Hepatocyte (in vitro differentiated cells): ENCODE measurements at places on chromosomes 7 and 10.

GRCh38 chr7:48252995-48253394 is 81.7 kb downstream of the ABCA13 start:
- DNase-seq, result no peak

GRCh38 chr7:80635533-80635932 is 2.9 kb upstream of the CD36 start:
- DNase-seq, result no peak

DNA sequence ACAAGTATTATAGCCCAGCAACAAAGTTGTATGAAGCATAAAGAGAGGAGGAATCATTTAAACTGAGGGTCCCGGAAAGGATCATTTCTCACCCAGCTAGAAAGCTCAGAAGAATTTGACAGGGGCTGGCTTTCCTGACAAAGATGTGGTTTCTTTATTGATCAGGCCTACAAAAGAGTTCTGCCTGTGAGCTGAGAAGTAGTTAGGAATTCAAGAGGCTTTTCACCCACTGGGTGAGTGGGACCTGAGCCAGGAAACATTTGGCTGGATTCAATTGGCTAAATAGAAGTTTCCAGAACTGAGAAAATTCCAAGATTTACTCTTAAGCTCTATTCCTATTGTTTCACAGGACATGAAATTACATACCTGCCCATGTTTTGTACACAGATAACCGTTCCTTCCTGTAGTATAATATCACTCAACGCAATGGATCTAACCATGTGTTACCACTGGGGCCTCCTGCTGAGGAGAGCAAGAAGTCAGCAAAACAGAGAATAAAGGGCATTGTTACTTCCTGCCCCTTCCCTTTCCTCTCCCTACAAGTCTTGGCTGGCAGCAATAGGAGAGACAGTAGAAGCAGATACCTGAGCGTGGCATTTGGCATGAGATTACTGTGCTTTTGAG is 53.9 kb upstream of the PAPSS2 start:
- no peak for DNase-seq

- no peak for DNase-seq
These were observed 94.5 kb downstream of the OR13A1 start for GRCh38 chr10:45220931-45221330.

DNA sequence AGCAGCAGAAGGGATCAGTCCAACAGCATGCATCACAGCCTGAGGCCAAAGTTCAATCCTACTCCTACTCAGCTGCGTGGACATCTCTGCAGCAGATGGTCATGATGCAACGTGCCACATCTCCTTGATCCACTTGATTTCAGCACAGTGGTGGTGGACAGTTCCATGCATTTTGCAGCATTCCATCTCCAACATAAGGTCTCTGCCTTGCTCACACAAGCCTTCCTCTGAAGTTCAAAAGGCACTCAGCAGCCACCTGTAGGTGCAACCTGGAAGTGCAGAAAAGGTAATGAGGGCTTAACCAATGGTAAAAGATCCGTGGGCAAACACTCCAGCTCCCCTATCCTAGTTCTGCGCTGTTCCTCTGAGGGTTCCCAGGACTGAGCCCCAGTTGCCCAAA is 57.5 kb upstream of the CHCHD3 start:
- DNase-seq, result peak; percentile 62

DNA sequence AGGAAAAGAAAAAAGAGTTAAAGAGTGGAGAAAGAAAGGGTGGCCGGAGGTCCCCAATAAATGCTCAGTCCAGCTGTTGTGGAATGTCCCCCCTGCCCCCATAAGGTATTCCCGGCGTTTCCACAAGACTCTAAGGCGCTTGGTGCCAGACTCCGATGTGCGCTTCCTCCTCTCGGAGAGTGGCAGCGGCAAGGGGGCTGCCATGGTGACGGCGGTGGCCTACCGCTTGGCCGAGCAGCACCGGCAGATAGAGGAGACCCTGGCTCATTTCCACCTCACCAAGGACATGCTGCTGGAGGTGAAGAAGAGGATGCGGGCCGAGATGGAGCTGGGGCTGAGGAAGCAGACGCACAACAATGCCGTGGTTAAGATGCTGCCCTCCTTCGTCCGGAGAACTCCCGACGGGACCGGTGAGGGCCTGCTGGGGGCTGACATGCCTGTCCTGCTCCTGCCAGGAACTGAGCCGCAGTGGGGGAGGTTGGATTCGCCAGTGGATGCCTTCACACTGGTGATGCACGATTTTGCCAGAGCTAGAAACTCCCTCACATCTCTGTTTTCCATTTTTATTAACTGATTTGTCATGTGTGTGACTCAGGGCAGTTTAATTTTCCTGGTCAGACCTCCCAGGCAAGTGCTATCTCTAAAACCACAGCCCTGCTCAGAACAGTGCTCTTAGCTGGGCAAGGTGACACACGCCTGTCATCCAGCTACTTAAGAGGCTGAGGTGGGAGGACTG is 34.2 kb downstream of the TACR2 start:
- no peak for DNase-seq
